ENCODE measurements at places on chromosomes 16 and 17.

GRCh38 chr17:45376171-45377005, 56.3 kb downstream of the ARHGAP27 start:
- DNase-seq = no peak

DNA sequence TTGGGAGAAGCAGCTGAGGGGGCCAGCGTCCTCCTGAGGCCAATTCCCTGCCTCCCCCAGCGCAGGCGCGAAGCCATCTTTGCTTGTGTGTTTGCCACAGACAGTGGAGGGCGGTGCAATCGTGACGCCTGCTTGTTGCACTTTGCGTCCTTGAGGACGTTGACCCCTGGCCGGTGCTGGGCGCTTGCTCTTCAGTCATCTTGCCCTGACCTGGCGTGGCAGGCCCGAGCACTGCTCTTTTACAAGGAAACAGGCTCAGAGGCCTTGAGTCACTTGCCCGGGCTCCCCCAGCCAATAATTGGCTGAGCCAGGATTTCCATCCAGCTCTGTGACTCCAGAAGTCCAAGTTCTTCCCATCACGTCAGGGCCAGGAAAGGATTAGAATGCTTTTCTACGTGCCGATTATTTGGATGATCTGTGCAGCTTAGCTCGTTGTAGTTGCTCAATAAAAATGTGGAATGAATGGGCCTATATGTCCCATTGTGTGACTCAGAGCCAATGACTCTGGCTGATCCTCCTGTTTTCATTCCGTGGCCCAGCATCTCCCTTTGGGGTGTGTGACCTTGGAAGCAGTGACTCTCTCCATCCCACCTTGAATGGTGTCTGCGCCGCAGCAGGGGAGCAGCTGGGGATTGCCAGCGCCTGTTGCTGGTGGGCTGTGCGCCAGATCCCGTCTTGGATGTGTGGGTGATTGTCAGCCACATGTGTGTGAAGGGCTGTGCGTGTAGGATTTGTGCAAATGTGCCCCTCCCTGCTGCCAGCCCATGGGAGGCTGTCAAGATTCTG, 214.1 kb downstream of the SEC14L1 start:
- peak; percentile 87 for DNase-seq

DNA sequence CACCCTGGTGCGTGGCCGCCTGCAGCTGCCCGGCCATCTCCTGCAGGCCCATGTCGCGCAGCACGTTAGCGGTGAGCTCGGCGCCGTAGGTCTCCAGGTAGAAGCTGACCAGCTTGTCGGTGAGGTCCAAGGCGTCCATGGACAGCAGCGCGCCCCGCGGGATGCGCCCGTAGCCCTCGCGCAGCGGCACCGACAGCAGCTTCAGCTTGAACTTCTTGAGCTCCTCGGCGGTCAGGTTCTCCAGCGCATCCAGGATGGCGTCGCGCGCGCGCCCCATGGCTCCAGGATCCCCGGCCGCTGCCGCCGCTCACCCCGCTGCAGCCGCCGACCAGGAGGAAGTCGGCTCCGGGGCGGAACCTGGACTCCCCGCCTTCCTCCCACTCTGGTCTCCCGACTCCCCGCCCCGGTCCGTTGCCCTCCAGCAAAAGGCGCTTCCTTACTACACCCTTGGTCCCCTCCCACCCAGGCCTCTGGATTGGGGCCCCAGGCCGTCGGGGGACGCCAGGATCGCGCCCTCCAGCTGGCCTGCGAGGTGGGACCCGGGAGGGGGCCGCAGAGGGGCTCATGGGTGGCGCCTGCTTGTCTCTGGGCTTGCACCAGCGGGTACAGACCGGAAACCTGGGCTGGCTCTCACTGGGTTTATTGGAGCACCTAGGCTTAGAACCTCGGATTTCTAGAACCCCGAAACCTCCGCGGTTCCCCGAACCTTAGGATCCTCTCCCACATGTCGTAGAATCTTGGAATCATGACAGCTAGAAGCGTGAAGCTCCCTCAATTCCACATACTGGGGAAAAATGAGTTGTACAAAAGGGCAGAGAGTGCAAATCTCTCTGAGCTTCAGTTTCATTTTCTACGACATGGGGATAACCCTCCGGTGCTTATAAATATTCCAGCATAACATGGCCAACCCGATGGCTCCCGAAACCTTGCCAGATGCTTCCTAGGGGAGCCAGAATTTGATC, at the start of gene PYCARD:
TSS of gene PYCARD (minus strand) at position 347 of the 962 bp plus-strand sequence. CDS start at position 277, 70 bp downstream.
- peak; percentile 87 for DNase-seq

DNA sequence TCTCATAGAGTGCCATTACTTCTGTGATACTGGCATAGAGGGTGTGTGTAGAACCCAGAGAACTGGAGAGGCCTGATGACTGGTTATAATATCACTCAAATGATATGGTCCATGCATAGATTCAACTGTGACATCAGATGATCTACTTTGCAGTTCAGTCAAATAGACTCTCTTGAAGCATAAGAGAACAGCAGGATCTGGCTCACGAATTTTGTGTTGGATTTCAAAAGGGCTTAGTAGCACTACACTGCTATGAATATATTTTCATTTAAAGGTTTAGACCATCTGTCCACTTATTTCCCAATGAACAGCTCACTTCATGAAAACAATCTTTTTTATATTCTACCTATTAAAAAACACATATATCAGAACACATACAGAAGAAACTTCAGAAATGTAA, 119.7 kb downstream of the KIF2B start:
- DNase-seq = no peak

GRCh38 chr17:78672871-78673371, 95.7 kb upstream of the DNAH17 start:
- no peak for DNase-seq

DNA sequence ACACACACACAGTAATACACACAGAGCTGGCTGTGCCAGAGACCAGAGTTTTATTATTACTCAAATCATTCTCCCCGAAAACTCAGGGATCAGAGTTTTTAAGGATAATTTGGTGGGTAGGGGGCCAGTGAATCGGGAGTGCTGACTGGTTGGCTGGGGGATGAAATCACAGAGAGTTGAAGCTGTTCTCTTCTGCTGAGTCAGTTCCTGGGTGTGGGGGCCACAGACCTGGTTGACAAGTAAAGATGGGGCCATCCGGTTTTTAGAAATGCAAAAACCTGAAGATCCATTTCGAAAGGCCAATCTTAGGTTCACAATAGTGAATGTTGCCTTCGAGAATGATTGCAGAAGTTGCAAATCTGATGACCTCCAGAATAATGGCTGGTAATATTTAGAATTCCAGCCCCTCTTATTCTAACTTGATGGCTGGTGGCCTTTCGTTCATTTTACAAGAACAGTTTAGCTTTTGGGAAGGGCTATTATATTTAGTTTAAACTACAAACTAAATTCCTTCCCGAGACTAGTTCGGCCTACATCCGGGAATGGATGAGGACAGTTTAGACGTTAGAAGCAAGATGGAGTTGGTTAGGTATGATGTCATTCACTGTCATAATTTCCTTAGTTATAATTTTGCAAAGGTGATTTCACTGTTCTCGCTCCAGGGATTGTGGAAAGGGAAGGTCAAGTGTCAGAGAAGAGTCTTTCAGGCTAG, 123.2 kb downstream of the KCNJ18 start:
- DNase-seq = no peak

DNA sequence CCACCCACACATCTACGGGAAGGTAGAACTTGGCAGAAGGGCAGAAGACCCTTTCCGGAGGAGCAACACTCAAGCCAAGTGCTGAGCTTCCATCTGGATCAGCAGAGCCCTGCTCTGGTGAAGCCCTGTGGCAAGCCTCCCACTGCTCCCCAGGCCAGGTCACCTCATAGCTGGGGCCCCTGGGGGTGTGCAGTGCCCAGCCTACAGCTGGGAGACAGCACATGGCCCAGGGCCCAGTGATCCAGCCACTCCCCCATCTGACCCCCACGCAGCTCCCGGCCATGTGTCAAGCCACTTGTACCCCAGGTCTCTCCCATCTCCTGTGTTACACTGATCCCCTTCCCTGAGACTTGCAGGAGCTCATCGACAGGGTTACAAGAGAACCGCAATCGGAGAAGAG, 95.7 kb downstream of the RBFOX3 start:
- no peak for DNase-seq

- no peak for DNase-seq
Observed at GRCh38 chr16:14496047-14496770, 133.9 kb downstream of the PARN start.

- no peak for DNase-seq
Observed at GRCh38 chr16:70399951-70400350, 38.9 kb downstream of the ST3GAL2 start.

GRCh38 chr16:5143761-5144620, 46.4 kb upstream of the EEF2KMT start:
- no peak for DNase-seq

- no peak for DNase-seq
Observed at GRCh38 chr17:65022751-65023700, 33.5 kb downstream of the GNA13 start.

DNA sequence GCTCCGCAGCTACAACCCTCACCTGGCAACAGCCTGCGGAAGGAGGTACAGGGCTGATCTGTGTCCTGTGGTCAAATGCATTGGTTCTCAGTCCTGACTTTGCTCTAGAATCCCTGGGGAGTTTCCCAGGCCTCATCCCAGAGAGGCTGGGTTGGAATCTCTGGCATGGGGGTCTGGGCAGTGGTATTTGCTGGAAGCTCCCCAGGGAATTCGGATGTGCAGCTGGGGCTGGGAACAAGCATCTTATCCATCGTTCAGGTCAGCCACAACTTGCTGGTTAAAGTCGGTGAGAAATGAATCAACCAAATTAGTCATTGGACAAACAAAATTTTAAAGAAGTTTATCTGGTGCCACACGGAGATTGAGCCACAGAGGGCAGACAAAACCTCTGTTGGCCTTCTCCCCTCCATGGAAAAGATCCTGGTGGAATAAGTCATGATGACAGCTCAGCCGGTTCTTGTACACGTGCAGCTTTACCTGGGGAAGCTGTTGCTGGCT, 231.2 kb downstream of the FOXL1 start:
- DNase-seq = no peak

- peak; percentile 65 for DNase-seq
Observed at GRCh38 chr16:67857547-67858233, 10.2 kb upstream of the CENPT start.

DNA sequence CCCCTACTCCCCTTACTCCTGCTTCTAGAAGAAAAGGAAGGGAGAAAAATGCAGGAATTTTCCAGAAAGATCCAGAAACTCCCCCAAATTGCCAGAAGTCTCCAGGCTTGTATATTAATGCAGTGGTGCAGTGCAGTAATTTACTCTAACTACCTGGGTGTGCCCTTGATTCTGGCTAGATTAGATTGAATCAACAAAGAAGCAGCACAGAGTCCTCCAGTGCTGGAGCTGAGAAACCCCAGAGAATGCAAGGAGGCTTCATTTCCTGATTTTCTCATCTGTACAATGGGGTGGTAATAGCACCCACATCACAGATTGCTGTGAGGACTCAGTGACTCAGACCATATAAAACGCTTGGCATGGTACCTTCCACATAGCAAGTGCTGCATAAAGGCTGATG, 247.3 kb upstream of the RPL38 start:
- no peak for DNase-seq

DNA sequence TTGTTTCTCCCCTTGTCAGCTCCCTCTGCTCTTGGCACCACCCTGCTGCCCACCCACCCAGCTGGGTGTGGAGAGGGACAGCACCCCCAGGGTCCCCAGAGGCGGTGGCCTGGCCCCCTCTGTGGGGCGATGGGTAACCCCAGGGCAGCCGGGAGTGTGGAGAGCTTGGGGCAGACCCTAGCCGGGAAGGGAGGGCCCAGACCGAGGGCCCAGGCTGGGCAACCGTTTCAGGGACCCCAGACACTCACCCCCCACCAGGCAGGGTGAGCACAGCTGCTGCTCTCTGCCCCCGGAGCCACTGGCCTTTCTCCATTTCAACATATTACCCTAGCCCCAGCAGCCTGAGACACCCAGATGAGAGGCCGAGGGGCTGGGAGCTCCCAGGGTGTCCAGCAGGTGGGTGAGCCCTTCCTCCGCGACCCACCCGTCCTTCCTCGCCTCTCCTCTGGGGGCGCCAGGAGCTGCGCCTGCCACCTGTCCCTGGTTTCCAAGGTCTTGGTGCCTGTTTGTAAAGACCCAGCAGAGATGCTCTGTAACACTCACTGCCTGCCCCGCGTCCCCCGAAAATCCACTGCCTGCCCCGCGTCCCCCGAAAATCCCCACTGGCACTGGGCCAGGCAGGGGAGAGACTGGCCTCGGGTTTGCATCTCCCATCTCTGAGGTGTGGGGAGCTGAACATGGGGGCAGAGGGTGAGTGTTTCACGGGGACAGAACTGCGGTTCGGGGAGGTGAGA, 45.4 kb downstream of the BAHCC1 start:
- DNase-seq = no peak

DNA sequence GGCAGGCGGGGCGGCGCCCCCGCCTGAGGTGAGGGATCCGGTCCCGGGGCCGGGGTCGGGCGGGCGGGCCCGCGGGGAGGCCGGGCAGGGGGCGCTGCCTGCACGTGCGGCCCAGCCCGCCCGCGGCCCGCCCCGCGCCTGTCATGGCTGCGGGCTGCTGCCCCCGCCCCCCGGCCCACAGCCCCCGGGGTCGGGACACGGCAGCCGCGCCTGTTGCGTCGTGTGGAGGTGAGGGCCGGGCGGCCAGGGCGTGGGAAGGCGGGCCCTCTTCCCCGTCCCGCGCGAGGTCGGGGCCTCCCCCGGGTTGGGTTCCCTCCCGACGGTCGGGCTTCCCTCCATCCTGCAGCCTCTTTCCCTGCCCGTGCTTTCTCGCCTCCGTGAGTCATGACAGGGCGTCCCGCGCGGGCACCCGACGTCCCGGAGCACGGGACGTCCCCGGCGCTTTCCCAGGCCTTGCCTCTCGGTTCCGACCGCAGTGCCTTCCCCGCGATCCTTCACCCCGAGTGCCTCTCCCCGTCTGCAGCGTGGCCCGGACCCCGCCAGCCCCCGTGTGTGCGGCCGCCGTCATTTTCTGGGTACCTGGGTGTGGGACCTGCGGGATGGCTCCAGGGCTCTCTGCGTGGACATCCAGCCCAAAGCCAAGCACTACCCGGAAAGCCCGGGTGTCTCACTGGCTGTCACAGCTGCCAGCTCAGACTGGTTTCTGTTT, 76.7 kb downstream of the CHD9 start:
- DNase-seq = peak; percentile 73

DNA sequence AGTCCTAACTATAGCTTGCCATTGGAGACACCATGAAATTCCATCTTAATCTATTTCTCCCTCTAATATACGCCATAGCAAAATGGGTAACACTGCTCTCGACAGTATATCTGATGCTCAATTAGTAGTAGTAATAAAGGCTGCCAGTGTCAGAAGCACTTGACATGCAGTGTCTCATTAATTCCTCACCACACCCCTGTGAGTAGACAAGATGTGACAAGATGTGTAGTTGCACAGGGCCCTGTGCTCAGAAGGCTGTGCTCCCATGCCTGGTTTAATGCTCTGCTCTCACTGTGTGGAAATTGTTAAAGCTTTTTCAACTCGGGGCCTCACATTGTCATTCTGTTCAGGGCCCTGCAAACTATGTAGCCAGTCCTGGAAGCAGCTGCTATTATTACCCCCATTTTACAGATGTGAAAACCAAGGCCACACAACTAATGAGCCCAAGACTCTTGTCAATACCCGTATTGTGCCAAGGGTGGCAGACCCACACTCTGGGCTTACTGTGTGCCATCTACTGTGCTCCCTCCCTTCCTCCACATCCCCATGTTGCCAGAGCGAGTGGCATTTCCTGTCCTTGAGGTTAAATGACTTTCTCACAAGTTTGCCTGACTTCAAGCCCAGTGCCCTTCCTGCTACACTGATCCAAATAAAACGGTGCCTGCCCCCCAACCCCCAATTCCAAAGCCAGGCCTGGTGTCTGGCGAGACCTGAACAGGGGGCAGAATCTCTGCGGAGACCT, 287.3 kb upstream of the CCL2 start:
- no peak for DNase-seq

Data from Right ventricle myocardium superior (tissue), 1 donor.